ENCODE measurements at places on chromosomes 1 and 21.

DNA sequence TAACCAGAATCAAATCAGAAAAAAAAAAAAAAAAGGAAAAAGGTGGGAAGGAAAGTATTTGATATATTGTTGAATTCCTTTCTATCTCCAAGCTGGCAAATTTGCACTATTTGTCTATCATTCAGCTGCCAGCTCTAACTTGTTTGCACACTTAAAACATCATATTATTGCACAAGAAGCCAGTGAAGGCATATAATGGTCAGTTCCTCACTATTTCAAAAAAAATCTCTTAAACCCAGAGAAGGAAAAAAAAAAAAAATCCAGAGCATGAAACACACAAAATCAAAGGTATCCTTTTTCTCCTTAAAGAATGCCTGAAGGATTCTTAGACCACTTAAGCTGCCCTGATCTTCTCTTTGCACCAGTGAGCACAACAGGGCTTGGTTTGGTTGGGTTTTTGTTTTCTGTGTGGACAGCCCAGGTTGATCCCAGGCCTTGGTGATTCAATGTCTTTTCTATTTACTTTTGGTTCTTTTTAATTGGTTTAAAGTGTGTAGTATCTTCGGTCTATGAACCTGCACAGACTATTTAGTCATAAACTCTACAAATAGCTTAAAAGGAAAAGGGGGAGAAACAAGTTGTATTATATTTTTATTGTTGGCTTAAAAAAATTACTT is 40.2 kb downstream of the DUSP10 start:
- DNase-seq = no peak

DNA sequence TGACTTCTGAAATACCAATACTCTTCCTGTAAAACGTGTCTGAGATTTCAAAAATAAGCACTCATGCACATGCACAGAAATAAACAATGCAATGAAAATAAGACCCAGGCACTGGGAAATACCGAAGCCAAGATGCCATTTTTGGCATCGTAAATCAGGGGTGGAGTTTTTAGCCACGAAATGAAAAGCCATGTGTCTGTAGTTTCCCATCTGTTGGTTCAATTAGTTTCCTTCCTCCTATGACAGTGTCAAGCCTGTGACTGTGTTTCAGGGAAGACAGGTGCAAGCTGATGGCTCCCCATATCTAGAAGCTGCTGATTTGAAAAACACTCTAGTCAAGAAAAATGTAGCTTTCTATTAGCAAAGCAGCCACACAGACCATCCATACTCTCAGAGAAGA is 480.4 kb upstream of the CAMK1G start:
- DNase-seq = no peak

- DNase-seq = no peak
Observed at GRCh38 chr21:45415943-45416611, 11.1 kb downstream of the COL18A1 start.

GRCh38 chr1:28200234-28200873 is 23.9 kb upstream of the PTAFR start:
- DNase-seq = no peak

DNA sequence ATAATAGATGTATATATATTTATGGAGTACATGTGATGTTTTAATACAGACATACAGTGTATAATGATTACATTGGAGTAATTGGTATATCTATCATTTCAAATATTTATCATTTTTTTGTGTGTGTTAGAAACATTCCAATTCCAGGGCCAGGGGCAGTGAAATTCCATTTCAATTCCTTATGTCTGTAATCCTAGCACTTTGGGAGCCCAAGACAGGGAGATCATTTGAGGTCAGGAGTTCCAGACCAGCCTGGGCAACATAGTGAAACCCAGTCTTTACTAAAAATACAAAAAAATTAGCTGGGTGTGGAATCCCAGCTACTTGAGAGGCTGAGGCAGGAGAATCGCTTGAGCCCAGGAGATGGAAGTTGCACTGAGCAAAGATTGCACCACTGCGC is 30.4 kb upstream of the PDC start:
- DNase-seq = no peak

DNA sequence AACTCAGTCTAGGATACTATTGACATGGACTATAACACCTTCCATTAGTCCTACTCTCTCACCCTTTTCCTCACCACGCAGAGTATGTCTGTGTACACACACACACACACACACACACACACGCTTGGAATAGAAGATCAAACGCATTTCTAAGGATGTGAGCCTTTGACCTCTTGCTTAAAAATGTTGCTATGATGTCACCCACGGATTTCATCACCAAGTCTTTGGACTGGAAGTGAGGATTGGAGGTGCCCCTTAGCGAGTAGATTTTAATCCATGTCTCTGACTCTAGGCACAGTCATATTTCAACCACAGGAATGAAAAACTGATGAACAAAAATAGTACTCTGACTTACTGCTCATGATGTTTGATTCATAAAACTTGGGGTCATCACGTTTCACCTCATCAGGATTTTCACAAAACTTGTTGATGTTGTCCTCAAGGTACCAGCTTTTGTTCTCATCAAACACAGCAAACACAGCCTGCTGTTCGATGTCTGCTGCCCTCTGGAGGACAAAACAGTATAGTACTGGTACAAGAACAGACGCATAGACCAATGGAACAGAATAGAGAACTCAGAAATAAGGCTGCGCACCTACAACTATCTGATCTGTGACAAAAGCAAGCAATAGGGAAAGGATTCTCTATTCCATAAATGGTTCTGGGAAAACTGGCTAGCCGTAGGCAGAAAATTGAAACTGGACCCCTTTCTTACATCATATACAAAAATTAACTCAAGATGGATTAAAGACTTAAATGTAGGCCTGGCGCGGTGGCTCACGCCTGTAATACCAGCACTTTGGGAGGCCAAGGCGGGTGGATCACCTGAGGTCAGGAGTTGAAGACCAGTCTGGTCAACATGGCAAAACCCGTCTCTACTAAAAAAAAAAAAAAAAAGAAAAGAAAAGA is 39.9 kb downstream of the F5 start:
- DNase-seq = peak; percentile 7

DNA sequence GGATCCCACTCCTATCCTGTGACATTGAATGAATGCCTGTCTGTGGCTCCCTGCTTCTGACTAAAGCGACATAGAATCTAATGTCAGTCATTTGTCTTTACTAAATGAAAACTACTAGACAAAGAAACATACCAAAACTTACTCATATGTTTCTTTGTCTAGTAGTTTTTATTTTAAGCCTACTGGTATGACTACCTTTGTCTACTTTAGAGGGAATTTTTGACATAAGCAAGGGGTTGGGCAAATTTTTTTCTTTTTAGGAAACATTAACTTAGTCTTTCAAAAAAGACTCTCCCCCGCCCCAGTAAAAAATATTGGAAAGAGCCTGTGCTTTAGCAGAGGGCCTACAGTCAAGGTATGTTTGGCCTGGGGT is 4.9 kb downstream of the NEK7 start:
- no peak for DNase-seq

- no peak for DNase-seq
Observed at GRCh38 chr21:45332415-45332814, 44.7 kb upstream of the POFUT2 start.

DNA sequence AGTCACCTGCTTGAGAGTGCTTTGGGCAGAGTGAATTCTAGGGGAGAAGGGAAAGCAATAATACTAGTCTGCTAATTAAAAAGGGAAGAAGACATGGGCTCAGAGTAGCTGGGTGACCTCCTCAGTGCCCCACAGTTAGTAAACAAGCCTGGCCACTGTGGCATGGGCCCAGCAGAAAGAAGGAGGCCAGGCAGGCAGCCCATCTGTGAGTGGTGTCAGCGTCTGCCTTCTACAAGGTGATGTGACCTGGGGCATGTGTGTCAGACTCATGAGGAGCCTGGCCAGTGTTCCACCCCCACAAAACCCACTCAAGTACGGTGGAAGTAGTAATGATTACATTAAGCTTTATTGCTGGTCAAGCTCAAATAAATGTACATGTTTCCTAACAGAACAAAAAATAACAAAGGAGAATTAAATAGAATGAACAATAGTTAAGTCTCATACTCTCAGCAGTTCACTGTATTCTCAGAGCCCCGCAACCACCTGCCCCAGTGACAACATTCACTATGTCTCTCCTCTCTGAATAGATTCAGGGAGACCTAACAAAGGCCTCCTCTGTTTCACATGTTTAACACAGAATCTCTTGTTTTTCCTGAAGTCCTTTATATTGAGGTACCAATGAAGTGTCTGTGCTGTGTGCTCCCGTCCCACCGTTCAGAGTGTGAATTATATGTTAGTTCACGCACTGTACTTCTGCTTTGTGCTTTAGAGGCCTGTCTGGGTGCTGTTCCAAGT is 32.5 kb downstream of the SLC22A15 start:
- no peak for DNase-seq

DNA sequence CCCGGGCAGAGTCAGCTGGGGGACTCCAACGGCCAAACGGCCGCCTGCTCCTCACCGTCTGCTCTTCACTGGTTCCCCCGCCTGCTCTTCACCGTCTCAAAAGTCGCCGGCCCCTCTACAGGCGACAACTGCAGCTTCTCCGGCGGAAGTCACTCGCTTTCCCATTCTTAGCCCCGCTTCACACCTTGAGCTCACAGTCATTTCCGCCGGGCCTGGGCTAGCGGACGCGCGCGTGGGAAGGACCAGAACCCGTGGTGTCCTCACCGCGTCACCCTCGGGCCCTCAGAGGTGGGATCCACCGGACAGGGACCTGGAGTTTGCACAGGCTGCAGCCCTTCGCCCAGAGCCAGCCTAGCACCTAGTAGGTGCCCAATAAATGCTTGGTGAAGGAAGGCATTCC is 27.9 kb upstream of the HJV start:
- no peak for DNase-seq

- DNase-seq = no peak
Observed at GRCh38 chr1:221344693-221345092, 397.2 kb downstream of the DUSP10 start.

GRCh38 chr1:211371406-211372105 is 44.9 kb downstream of the TRAF5 start:
- DNase-seq = no peak

DNA sequence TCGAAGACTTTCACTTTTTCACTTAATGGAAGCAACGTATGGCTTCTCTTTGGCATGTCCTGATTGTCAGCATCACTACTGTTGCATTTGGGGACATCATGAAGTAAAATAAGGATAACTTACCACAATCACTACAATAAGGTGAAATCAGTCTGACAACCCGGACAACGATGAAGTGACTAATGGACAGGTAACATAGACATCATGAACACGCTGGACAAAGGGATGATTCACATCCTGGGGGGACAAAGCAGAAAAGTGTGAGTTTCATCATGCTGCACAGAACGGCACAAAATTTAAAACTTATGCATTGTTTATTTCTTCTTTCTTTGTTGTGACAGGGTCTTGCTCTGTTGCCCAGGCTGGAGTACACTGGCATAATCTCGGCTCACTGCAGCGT is 53.9 kb downstream of the FH start:
- DNase-seq = no peak

- DNase-seq = no peak
Observed at GRCh38 chr1:197595304-197595904, 179.9 kb downstream of the DENND1B start.

- no peak for DNase-seq
Observed at GRCh38 chr1:66437136-66437401, 96.9 kb upstream of the SGIP1 start.

DNA sequence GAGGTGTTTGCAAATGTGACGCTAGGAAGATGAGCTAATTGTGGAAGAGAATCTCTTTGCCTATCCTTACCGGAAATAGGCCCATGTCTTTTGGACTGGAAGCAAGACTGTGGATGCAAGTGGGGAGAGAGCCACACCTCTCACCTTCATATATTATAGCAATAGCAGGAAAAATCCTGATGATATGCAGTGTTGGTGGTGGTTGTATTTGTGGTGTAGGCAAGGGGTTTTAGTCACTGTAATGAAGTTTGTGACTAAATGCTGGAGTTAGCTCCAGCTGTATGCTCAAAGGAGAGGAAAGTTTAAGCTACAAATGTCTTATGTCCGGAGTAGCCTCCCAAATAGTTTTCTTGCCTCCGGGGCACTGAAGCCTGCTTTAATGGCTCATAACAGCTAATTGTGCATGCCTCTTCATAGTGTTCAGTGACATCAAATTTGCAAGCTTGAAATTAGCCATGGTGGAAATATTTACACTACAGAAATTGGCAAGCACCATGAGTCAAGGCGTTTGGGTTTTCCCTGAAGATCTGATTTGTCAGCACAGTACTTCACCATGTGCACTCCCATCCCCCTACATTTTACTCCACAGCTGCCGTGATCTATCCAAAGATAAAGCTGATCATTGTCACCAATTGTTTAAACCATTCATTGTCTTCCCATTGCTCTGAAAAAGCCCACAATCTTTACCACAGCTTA is 102.6 kb upstream of the ZNF644 start:
- DNase-seq = no peak

GRCh38 chr1:1307261-1307922 is 338 bp downstream of the ACAP3 start:
- DNase-seq = no peak

- DNase-seq = no peak
Observed at GRCh38 chr1:230735447-230735846, 11.7 kb upstream of the CAPN9 start.

DNA sequence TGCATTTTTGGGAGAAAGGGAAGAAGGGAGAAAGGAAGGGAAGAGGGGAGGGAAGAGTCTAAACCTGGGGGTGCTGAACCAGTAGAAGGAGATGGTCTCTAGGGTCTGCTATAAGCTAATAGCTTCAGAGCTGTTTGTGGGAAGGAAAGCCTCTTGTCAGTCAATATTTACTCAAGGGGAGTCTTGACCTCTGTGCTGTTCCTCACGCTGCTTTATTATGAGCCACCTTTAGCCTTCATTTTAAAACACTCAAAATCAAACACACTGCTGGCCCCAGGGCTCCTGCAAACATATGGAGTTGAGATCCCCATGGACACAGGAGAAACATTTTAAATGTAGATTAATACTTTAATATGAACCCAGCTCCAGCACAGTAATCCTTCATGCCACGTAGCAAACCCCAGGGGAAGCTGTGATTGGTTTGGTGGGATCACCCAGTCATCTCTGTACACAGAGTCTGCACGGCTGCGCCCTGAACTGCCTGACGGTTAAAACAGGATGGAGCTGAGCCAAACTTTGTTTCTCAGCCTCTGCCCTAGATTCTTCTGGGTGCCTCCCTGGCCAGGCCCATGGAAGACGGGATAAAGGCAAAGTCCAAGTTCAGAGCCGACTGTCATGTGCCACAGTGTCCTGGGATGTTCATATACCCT is 40.2 kb upstream of the VWA5B1 start:
- DNase-seq = no peak

GRCh38 chr1:160206036-160206389 is 829 bp downstream of the PEA15 start:
- peak; percentile 9 for DNase-seq

DNA sequence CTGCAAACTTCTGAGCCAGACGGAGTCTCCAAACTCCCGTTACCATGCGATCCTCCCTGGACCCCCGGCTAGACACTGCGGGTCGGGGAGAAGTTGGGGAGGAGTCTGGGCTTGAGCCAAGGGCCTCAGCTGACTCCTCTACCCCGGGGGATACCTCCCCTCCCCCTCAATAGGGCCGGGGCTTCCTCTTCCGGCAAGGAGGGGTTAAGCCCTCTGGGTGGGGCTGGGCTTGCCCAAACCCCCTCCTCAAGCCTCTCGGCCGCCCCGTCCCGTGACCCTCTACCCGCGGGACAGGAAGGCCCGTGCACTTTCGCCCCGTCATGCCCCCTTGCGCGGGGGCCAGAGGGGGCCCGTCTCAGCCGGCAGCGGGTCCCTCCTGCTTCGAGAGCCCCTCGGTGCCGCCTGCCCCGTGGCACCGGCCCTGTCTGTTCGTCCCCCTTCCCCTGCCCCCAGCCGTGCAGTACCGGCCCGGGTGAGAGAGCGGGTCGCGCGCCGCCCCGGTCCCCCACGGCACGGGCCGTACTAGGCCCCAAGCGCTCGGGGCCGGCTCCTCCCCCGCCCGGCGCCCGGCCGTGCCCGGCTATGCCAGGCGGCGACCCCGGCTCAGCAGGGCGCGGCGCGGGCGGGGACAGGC is 652 bp downstream of the ARL8A start:
- DNase-seq = no peak
